Activated naive CD8-positive, alpha-beta T cell treated with anti-CD3 and anti-CD28 coated beads for 36 hours (primary cell): ENCODE measurements at places on chromosomes 7 and 10. TPM values are rescaled to one million over a fixed set of nuclear protein-coding genes. Genes with fewer than 3 reads are reported as not detected.

The CPA2 gene
- total RNA-seq, result 0.16 TPM

The PIK3AP1 gene
- total RNA-seq, result 5.1 TPM

- no peak for DNase-seq
- no peak overlapping the region for H3K4me3 ChIP-seq
- H3K27me3 ChIP-seq, result peaks cover 14% of the 10 kb centered on the region
- H3K27ac ChIP-seq, result no peak overlapping the region
Observed at GRCh38 chr10:111459967-111460366, 383.1 kb downstream of the ADRA2A start.

GRCh38 chr10:115947104-115947503, 325.9 kb downstream of the GFRA1 start:
- no peak overlapping the region for H3K27ac ChIP-seq
- no peak for DNase-seq
- no peaks in the 10 kb centered on the region for H3K36me3 ChIP-seq
- no peak overlapping the region for H3K4me3 ChIP-seq

The TMEM184A gene
- total RNA-seq, result 0.22 TPM

GRCh38 chr10:74867351-74867750, 41.0 kb downstream of the KAT6B start:
- no peak overlapping the region for H3K4me3 ChIP-seq
- no peak for DNase-seq
- H3K4me1 ChIP-seq, result peaks cover 41% of the 10 kb centered on the region

The ANKRD26 gene
- total RNA-seq, result 12.0 TPM

DNA sequence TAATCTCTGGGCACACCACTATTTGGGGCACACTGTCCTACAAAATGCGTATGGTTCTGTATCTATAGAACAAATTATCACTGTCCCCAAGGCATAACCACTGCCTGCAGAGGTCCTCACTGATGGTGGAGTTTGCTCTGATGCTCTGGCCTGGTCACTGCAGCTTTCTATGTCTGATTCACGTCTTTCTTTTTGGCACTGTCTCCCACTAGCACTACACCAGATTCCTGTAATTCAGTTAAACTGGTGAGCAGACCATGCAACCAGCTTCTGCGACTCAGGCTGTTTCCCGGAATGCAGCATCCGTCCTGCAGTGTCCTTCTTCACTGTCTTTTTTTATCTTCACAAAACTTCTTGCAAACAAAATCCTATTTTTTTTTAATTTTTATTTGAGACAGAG, 112.8 kb downstream of the KLF6 start:
- no peak overlapping the region for H3K27ac ChIP-seq
- no peak overlapping the region for H3K4me3 ChIP-seq
- DNase-seq, result no peak
- no peaks in the 10 kb centered on the region for H3K27me3 ChIP-seq
- H3K36me3 ChIP-seq, result no peaks in the 10 kb centered on the region

The KIF11 gene
- total RNA-seq, result 55.0 TPM

The ESYT2 gene
- 52.5 TPM for total RNA-seq

DNA sequence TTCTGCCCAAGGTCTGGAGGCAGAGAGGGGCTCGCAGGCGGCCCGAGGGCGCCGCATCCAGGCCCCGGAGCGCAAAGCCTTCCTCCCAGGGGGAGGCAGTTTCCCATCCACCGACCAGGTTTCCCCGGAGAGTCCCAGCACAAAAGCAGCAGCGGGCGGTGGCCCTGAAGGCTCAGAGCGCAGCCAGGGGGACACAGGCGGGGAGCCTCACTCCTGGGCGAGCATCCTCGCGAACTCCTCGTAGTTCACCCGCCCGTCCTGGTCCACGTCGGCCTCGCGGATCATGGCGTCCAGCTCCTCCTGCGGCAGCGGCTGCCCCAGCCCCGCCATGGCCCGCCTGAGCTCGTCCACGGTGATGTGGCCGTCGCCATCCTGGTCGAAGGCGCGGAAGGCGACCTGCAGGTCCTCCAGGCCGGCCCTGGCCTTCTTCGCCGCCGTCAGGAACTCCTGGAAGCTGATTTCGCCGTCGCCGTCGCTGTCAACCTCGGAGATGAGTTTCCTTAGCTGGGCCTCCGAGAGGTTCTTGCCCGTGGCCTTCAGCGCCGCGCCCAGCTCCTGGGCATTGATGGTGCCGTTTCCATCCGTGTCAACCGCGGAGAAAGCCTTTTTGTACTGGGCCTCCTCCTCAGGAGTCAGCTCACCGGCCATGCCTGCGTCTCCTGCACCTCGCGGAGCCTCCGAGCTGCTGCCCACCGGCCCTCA, 428 bp downstream of the CALML5 start:
- no peaks in the 10 kb centered on the region for H3K27me3 ChIP-seq
- no peak for DNase-seq
- H3K4me3 ChIP-seq, result no peak overlapping the region
- no peaks in the 10 kb centered on the region for H3K36me3 ChIP-seq
- no peak overlapping the region for H3K27ac ChIP-seq

The GPER1 gene
- total RNA-seq, result 0.37 TPM

DNA sequence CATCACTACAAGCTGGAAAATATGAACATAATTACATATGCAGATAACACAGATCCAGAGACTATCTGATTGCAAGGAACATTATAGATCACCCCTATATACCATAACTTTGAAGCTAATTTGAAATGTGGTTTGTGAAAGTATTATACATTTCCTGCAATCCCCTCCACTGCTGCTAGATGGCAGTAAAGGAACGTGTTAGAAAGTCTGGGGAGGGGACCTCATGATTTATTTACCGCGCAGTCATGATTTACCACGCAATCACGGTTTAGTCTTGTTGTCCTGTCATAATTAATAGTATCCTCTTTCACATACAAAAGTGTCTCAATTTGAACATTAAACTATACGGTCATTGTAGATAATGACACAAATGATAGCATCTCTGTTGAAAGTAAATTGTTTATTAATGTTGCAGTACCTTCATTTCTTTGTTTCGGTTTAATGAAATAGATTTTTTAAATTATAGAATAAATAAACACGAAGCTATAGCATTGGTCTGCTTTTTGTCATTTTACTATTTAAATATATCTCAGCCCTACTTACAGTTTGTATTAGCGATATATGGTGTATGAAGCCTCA, 145.3 kb upstream of the PRSS1 start:
- peak; percentile 34 for DNase-seq
- H3K4me3 ChIP-seq, result no peak overlapping the region
- H3K27me3 ChIP-seq, result no peaks in the 10 kb centered on the region
- peaks cover 4% of the 10 kb centered on the region for H3K4me1 ChIP-seq

GRCh38 chr10:69640196-69640980, 10.3 kb downstream of the FAM241B start:
- DNase-seq, result no peak
- no peak overlapping the region for H3K27ac ChIP-seq
- no peak overlapping the region for H3K4me3 ChIP-seq

GRCh38 chr10:119368991-119369869, 161.9 kb downstream of the GRK5 start:
- no peak overlapping the region for H3K4me3 ChIP-seq
- H3K36me3 ChIP-seq, result no peaks in the 10 kb centered on the region
- H3K27me3 ChIP-seq, result no peaks in the 10 kb centered on the region
- H3K4me1 ChIP-seq, result peaks cover 13% of the 10 kb centered on the region
- no peak for DNase-seq

The SGPL1 gene
- 17.3 TPM for total RNA-seq

GRCh38 chr10:127345231-127345965, 149.0 kb upstream of the INSYN2A start:
- peaks cover 11% of the 10 kb centered on the region for H3K27me3 ChIP-seq
- H3K27ac ChIP-seq, result no peak overlapping the region
- no peaks in the 10 kb centered on the region for H3K36me3 ChIP-seq
- peaks cover 2% of the 10 kb centered on the region for H3K4me1 ChIP-seq

The POLR2J2 gene
- 6.9 TPM for total RNA-seq

- H3K27ac ChIP-seq, result no peak overlapping the region
- DNase-seq, result no peak
- no peak overlapping the region for H3K4me3 ChIP-seq
- H3K36me3 ChIP-seq, result peaks cover 7% of the 10 kb centered on the region
- peaks cover 10% of the 10 kb centered on the region for H3K27me3 ChIP-seq
- peaks cover 12% of the 10 kb centered on the region for H3K4me1 ChIP-seq
Observed at GRCh38 chr7:32937344-32938174, 19.7 kb upstream of the FKBP9 start.

- H3K27ac ChIP-seq, result no peak overlapping the region
- H3K4me1 ChIP-seq, result no peaks in the 10 kb centered on the region
Observed at GRCh38 chr7:81990395-81990794, 220.5 kb upstream of the HGF start.

DNA sequence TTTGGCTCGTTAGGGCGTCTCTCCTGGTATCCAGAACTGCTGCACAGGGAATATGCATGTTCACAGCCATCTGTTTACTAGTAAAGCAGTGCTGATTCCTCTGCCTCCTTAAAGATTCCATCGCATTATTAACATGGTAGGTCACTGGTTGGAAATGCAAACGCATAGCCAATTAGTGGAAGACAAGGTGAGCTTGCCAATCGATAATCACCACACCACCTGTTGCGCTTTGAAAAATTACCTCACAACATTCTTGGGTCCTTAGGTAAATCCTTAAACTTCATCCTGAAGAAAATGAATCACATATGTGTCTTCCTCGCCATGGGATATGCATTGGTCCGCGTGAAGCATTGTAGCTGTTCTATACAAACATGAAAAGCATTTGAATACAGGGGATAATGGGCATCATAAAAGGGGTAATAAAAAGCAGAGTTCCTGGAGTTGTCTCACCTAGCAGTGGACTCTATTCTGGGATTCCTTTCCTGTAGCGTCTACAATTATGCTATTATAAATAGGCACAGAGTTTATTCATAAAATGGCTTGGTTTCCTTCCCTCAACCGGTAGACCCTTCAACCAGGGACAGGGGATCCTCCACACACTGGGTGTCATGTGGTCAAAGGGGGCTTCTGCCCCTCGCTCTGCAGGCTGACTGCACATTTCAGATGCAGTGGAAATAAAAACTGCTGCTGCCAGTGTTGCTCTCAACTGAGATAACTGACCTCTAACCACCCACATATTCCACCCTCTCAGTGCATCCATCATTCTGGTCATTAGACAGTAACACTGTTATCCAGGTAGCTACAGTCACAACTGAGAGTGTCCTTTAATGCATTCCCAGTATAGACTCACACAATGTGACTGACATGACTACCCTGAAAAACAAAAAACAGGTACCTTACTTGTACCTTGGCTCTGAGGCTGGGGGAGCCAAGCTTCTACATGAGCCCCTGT, 389.2 kb upstream of the NFE2L3 start:
- DNase-seq, result no peak
- no peaks in the 10 kb centered on the region for H3K4me1 ChIP-seq
- no peak overlapping the region for H3K27ac ChIP-seq
- H3K4me3 ChIP-seq, result no peak overlapping the region
- H3K27me3 ChIP-seq, result peaks cover 12% of the 10 kb centered on the region
- no peaks in the 10 kb centered on the region for H3K36me3 ChIP-seq

DNA sequence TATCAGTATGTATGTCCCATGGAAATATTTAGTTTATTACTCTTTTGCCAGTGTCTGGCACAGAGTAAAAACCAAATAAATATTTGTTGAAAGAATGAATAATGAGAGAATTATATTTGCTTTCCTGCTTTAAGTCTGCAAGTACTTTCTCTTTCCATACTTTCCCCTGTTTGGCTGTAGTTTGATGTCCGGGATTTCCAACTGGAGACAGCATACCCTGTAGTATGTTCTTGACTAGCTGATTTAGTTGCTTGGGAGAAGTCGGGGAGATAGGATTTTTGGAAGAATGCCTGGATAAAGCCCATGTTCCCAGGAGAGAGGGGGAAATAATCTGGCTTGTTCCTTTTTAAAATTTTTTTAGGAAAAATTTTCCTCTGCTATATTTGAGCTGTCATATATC, 516.1 kb downstream of the CCSER2 start:
- H3K4me1 ChIP-seq, result no peaks in the 10 kb centered on the region
- no peaks in the 10 kb centered on the region for H3K36me3 ChIP-seq
- H3K27ac ChIP-seq, result no peak overlapping the region

The VSIR gene
- total RNA-seq, result 47.3 TPM

The MOGAT3 gene
- not detected for total RNA-seq
